SK-N-SH (cell line): ENCODE measurements at places on chromosomes 2 and 18. TPM values are rescaled to one million over a fixed set of nuclear protein-coding genes. Genes with fewer than 3 reads are reported as not detected.

- no peak for DNase-seq
These were observed 103.3 kb downstream of the MEP1B start for GRCh38 chr18:32293107-32293506.

DNA sequence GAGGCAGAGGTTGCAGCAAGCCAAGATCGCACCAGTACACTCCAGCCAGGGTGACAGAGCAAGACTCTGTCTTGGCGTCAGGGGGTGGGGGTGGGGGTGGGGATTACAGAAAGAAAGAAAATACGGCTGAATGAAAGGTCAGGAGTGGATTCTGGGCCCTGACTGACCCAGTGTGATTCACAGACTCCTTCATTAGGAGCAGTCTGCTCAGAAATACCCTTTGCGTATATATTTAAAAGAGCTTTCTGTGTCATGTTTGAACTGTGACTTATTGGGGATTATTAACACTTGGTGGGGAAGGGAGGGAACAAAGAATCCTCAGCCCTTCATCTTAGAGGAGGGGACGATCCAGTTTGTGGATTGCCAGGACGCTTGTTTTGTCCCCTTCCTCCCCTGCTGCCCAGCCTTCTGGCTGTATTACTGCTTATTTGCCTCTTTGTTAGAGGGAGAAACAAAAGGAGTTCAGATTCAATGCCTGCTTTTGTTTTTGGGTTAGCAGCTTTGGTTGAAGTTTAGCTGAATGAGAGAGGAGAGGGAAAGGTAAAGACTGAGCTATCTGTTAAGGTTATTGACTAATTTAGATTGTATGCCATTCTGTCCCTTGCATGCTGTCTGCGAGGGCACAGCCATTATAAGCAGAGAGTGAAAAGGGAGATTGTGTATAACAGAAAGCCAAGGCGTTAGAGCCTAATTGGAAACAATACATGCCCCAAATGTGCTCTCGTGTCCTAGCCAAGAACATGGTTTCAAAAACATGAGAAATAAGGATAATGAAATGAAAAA lies 118.3 kb downstream of the FMNL2 start:
- no peak for DNase-seq

- no peak for DNase-seq
These were observed 69.3 kb downstream of the SOWAHC start for GRCh38 chr2:109683452-109683851.

GRCh38 chr2:190051223-190051622 lies 11.3 kb downstream of the MSTN start:
- no peak for DNase-seq

DNA sequence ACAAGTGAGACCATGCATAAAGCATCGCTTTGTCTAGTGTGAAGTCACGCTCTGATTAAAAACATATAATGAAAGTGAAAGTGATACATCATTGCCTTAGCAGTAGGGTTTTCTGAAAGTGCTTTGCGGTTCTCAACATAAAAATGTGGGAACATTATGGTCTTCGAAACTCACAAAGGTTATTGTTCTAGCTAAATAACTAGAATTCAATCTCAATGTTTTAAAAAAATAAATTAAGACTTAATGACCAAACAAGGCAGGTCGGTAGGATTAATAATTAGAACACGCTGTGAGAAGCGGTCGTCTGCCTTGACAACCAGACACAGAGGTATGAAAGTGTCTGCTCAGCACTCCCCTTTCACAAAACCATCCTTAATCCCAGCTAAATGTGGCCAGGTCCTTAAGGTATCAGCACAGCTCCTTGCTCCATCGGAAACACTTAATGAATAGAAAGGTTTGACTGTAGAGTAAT lies 42.2 kb downstream of the KLHL14 start:
- DNase-seq, result no peak

DNA sequence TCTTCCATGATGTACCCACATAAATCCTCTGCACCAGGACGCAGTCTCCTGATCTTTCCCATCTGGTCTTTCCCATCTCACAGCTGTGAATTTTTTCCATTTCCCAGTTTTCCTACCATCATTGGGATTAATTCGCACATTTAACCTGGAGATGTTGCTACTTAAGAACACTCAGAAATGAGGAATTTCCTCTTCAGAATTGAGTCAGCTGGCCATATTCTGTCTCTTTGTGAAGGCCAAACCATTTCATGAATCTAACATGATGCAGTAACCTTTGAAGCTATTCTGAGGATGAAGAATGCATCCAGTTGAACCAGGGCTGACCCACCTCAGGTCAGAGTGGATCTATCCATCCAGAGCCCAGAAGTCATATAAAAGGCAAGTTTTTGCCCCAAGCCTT lies 326.8 kb downstream of the SETBP1 start:
- no peak for DNase-seq

DNA sequence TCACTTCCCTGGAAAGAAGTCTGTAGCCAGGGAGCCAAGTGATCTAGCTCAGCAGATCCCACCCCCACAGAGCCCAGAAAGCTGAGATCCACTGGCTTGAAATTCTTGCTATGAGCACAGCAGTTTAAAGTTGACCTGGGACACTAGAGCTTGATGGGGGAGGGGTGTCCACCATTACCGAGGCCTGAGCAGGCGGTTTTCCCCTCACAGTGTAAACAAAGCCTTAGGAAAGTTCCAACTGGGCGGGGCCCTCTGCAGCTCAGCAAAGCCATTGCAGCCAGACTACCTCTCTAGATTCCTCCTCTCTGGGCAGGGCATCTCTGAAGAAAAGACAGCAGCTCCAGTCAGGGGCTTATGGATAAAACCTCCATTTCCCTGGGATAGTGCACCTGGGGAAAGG lies 887.2 kb upstream of the LRATD1 start:
- no peak for DNase-seq

ASAP2 gene
- polyA plus RNA-seq, result 37.9 and 41.4 TPM in 2 replicates

DNA sequence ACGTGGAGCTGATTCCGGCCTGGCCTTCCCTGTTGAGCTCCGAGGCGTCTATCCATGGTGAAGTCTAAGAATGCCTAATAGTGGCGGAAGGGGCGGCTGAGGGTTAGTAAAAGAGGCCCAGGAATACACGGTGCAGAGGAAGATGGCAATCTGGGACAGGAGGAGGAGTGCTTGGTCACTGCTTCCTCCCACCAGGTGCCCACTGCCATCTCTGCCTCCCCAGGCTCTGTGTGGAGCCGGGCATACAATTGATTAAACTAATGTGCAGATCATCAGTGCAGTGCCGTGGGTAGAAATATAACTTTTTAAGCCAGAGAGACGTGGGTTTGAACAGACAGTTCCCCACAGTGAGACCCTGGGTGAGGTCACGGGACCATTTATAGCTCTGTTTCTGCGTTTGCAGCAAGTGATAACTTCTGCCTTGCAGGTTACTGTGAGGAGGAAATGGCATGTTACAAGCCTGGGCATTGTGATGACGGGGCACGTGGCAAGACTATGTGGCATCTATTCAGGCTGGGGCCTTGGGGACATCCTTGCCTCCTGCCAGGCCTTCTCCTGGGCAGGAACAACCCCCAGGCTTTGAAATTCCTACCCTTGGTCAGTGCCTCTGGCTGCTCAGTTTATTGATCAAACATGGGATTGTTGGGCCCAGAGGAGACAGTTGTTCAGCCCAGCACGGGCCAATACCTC lies 204.9 kb downstream of the ASB1 start:
- no peak for DNase-seq

PIK3C3 gene
- polyA plus RNA-seq, result 26.9 and 38.7 TPM in 2 replicates

RNF125 gene
- polyA plus RNA-seq, result 0.05 and 0.06 TPM in 2 replicates

GRCh38 chr2:64192664-64193105 lies 48.5 kb upstream of the PELI1 start:
- DNase-seq, result no peak

GPN1 gene
- polyA plus RNA-seq, result 74.0 and 92.8 TPM in 2 replicates

DHRS9 gene
- not detected in 2 replicates for polyA plus RNA-seq

DNA sequence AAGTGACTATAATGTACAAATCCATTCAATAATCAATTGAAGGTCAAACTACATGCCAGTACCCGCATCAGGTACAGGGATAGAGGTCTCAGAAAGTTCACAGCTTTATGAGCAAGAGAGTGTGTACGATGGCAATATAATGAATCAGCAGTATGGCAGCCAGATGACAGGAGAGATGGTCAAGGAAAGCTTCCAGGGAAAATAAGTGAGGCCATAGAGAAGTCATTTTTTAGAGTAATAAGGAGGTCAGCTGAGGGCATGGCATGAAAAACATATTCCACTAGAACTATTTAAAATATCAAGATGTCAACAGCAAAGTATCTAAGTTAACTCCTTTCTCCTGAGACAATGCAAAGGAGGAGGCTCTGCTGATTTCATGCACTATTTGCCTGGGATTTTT lies 108.0 kb downstream of the SLC8A1 start:
- no peak for DNase-seq

GRCh38 chr2:9251154-9252001 lies 44.8 kb downstream of the ASAP2 start:
- DNase-seq, result no peak

GRCh38 chr2:144404586-144405314 lies 115.2 kb downstream of the ZEB2 start:
- no peak for DNase-seq

GRCh38 chr18:9765501-9765900 lies 57.4 kb downstream of the RAB31 start:
- no peak for DNase-seq

DNA sequence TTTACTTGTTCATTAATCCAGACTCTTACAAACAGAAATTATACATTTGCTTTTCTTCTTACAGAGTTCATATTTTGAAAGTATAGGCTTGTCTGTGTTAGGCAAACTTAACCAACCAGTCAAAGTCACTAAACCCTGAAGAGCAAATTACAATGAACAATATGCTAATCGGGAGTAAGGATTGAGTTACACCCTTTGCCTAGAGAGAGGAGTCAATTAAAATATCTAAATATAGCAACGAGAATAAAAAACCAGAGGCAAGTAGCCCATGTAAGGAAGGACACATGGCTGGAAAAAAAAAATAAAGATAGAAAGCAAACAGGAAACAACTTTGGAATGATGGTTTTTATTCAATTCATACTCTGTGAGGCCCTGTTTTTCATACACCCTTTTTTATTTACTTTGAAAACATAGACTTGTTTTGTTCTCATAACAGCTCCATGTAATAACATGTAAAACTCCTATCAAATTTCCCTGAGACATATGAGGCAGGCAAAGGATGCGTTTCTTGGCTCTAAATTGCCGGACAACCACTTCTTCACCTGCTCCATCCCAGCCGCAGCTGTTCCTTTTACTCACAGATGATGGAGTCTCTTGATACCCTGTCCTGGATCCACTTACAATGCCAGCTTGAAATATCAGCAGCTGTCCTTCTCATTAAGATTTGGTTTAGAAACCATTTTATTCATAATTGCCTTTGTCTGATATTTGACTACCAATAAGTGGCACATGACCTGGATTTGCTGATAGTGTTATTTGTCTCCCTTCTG lies 767.7 kb upstream of the GCFC2 start:
- no peak for DNase-seq

ACADL gene
- polyA plus RNA-seq, result not detected in 2 replicates

DNA sequence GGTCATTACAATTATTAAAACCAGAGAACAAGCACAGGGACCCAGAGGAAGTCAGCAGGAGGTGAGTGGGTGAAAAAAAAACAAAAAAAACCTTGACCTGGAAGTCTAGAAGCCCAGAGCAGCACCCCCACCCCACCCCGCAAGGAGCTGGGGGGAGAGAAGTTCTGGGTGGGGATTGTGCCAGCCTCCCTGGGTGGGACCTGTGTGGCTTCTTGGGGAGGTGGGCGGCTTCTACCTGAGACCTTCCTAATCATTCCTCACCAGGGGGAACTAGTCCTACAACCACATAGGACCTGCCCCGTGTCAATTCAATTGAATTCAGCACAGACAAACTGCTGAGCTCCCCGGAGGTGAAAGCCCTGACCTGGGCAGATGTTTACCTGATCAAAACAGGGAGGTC lies 17.3 kb downstream of the EVA1A start:
- DNase-seq, result no peak

GRCh38 chr18:8785855-8786482 lies 80.6 kb downstream of the MTCL1 start:
- no peak for DNase-seq

GRCh38 chr2:64593035-64593655 lies 60.6 kb downstream of the SERTAD2 start:
- no peak for DNase-seq

LMAN1 gene
- 43.4 and 56.5 TPM in 2 replicates for polyA plus RNA-seq

MALL gene
- 1.7 and 5.2 TPM in 2 replicates for polyA plus RNA-seq

- no peak for DNase-seq
These were observed 43.7 kb upstream of the APCDD1 start for GRCh38 chr18:10410472-10411308.

DNA sequence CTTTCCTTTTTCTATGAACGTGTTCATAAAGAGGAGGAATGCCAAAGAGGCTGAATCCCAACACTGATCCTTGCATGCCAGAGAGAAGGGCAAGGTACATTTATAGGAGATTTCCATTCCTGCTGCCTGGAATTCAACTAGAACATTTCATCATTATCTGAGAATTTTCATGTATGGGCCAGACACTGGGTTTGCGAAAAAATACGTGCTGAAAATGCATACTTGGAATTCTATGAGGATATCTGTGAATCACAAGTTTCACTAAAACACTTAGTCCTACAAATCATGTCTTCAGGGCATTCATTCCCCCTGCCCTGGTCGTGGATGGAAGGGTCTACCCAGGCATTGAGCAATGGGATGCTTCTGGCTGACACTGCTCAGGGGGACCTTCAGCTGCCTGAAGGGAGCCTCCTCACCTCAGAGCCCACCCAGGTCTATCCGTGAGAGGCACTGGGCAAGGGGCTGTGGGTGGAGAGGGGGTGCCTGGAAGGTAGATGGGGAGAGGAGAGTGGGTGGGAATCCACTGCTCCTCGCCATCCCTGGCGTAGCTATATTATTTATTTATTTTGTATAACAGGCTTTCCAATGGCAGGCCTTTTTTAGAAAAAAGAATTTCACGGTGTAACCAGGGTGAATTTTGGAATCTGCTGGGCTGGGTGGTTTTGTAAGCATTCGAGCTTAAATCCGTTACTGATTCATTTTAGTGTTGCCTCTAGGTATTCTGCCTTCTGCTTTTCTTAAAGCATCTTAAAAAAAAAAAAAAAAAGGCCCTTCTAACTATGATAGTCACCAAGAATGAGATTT lies 560.6 kb upstream of the ID2 start:
- no peak for DNase-seq

ALKAL2 gene
- not detected in 2 replicates for polyA plus RNA-seq

- no peak for DNase-seq
These were observed 1.5 kb downstream of the MTHFD2 start for GRCh38 chr2:74199871-74200305.

DNA sequence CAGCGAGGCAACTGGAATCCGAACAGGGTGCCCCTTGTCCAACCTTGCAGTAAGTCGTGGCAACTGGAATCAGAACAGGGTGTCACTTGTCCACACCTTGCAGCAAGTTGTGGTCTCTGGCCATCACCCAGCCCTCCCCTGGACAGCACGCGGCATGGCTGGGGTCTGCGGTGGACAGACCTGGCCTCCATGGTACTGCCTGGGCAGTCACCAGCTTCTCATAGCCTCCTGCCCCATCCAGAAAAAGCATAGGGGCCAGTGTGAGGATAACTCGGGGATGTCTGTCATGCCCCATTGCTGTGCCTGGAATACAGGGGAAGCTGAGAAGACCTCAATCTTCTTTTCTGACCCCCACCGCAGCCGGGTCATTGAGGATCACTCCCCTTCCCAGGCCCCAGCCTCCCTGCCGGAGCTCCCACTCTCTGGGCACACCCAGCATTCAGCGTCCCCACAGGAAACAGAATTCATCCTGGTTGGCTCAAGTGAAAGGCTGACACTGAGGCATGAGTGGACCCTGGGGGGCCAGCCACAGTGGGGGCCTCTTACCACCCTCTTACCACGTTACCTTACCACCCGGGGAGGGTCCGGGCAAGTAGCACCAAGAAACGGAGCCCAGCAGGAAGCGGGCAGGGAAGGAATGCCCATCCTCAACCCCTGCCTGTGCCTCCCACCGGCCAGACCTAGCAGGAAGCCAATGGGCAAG lies 68.0 kb upstream of the RAB6C start:
- no peak for DNase-seq
